ENCODE measurements at places on chromosomes 7 and 10. TPM values are rescaled to one million over a fixed set of nuclear protein-coding genes. Genes with fewer than 3 reads are reported as not detected.

DNA sequence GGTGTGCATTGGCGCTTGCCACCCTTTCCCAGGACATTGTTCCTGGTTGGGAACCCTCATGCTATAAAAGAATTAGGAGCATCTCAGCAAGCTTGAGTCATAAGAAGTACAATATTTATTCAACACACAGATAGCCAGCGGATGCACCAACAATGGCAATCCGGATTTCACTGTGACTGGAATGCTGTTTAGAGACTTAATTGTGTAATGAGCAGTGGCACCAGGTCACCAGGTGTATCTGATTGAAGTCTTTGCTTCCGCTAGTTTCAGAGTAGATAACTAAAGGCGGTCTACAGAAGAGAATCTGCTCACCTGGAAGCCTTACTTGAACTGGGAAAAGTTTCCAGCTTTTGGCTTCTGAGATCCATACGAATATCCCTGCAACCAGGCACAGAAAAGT, 772.3 kb upstream of the GHITM start:
- no peaks in the 10 kb centered on the region for H3K36me3 ChIP-seq
- H3K27me3 ChIP-seq, result no peaks in the 10 kb centered on the region
- no peaks in the 10 kb centered on the region for H3K4me1 ChIP-seq

DNA sequence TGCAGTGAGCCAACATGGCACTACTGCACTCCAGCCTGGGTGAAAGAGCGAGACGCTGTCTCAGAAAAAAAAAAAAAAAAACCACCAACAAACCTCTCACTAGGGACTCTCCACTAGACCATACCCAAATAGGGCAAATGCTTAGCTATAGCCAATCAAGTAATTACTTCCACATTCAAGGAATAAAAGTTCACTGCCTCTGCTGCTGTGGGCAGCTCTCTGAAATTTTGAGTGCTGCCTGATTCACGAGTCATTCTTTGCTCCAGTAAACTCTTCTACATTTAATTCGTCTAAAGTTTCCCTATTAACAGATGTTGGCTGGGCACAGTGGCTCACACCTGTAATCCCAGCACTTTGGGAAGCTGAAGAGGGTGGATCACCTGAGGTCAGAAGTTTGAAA, 4.7 kb upstream of the NRBF2 start:
- no peaks in the 10 kb centered on the region for H3K27me3 ChIP-seq
- peaks cover 4% of the 10 kb centered on the region for H3K4me1 ChIP-seq
- no peak overlapping the region for H3K27ac ChIP-seq

DNA sequence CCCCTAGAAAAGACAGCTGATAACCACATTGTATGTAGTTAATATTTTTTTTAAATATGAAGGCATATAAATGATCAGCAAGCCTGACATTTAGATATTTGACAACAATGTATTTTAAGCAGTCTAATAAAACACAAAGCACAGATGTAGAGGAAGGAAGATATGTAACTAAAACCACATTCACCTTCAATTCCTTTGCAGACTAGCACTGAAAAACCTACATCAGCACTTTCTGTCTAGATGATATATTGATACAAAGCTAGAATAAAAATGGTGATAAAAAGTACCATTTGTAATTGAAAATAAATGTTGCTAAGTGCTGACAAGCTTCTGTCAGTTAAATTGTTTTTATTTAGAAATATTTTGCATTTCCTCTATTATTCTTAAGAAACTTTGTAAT, 153.6 kb downstream of the IMMP2L start:
- H3K27me3 ChIP-seq, result no peaks in the 10 kb centered on the region
- no peaks in the 10 kb centered on the region for H3K36me3 ChIP-seq
- no peaks in the 10 kb centered on the region for H3K4me1 ChIP-seq
- H3K4me3 ChIP-seq, result no peak overlapping the region

GRCh38 chr10:131960631-131961046, 21.1 kb downstream of the BNIP3 start:
- DNase-seq, result no peak
- no peaks in the 10 kb centered on the region for H3K36me3 ChIP-seq
- no peak overlapping the region for H3K4me3 ChIP-seq
- no peaks in the 10 kb centered on the region for H3K27me3 ChIP-seq
- no peak overlapping the region for H3K27ac ChIP-seq

The HOXA10 gene
- 46.1 TPM for total RNA-seq

The CDNF gene
- 1.2 TPM for total RNA-seq

The GNAI1 gene
- 16.9 TPM for total RNA-seq

The LRRC18 gene
- not detected for total RNA-seq
